Naive thymus-derived CD8-positive, alpha-beta T cell (primary cell): ENCODE measurements at places on chromosomes 2 and 18. TPM values are rescaled to one million over a fixed set of nuclear protein-coding genes. Genes with fewer than 3 reads are reported as not detected.

The IGFBP2 gene
- polyA plus RNA-seq: not detected

The CNDP1 gene
- polyA plus RNA-seq: not detected

The UGT1A1 gene
- polyA plus RNA-seq: not detected

The RIF1 gene
- 27.4 TPM for polyA plus RNA-seq

The RGPD3 gene
- polyA plus RNA-seq: 0.06 TPM

The LDLRAD4 gene
- 11.4 TPM for polyA plus RNA-seq

The PKDCC gene
- polyA plus RNA-seq: not detected

The CFAP210 gene
- not detected for polyA plus RNA-seq

The POTEI gene
- not detected for polyA plus RNA-seq

The SCN3A gene
- polyA plus RNA-seq: not detected

The NT5DC4 gene
- not detected for polyA plus RNA-seq

The ABCG8 gene
- not detected for polyA plus RNA-seq

The LYG1 gene
- polyA plus RNA-seq: not detected

The PAX3 gene
- not detected for polyA plus RNA-seq

The LTBP1 gene
- polyA plus RNA-seq: 0.02 TPM
